ENCODE measurements at places on chromosomes 12 and 14.
A peak's percentile ranks its signal among the peaks of the same experiment; 100 is the strongest.

DNA sequence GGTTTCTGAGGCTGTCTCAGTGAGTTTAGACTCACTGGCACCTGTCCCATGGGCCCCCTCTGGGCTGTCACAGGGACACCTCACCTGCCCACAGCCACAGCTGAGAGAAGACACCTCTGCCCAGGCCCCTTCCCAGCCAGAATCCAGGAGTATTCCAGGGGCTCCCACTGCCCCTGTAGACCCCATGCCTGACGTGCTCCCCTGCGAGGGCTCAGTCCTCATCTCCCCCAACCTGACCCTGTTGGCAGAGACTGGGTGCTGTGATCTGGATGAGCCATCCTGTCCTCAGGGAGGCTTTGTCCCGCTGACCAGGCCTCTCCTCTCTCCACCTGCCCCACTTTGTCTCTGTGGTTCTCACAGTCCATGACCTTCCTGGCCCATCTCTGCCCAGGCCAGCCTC, 89.4 kb downstream of the DHRS2 start:
- no peak for DNase-seq

DNA sequence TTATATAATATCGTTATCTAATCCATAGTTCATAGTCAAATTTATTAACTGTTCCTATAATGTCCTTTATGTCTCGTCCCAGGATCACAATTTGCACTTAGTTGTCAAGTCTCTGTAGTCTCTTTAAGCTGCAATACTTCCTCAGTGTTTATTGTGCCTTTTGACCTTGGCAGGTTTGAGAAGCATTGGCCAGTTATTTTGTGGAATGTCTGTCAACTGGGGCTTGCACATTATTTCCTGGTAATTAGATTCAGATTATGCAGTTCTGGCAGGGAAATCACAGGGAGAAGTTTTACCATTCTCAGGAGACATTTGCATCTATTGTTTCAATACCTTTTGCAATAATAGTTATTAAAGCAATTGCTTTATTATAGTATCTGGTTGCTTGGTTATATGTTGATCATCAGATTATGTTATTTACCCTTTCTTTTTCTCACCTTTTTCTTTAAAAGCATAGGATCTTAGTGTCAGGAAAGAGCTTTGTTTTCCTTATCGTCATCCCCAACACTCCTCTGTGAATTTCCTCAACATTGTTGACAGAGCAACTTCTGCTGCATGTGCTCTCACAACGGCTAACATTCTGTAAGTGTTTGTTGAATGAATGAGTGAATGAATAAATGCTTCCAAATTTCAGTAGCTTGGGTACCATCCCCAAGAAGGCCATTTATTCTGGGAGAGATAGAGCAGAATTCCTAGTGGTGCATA, 3.7 kb upstream of the ART4 start:
- DNase-seq: no peak

GRCh38 chr14:36510874-36511273, 9.2 kb downstream of the NKX2-1 start:
- no peak for DNase-seq

DNA sequence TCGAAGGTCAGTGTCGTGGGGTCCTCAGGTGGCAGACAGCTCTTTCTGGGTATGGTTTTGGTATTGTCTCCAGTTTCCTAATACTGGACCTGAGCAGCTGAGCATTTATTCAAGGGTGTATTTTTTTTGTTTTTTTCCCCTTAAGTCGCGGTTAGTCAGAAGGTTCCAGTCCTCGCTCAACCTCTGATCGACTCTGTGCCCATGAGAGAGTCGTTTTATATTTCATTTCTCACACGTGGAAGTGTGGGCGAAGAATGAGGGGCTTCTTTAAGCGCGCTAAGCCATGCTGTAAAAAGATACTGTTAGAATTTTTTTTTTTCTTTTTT, 499 bp downstream of the MIPOL1 start:
- no peak for DNase-seq

DNA sequence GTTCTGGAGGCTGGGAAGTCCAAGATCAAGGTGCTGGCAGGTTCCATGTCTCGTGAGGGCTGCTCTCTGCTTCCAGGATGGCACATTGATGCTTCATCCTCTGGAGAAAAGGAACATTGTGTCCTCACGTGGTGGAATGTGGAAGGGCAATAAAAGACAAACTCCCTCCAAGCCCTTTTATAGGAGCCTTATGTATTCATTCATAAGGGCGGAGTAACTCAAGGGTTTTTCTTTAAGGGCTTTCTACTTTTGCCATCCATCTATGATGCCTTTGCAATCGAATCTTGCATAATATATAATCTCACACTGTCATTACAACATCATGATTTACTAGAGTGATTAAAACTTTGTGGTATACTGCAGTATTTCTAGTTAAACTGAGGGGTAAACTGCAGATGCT, 132.7 kb upstream of the DDHD1 start:
- no peak for DNase-seq

DNA sequence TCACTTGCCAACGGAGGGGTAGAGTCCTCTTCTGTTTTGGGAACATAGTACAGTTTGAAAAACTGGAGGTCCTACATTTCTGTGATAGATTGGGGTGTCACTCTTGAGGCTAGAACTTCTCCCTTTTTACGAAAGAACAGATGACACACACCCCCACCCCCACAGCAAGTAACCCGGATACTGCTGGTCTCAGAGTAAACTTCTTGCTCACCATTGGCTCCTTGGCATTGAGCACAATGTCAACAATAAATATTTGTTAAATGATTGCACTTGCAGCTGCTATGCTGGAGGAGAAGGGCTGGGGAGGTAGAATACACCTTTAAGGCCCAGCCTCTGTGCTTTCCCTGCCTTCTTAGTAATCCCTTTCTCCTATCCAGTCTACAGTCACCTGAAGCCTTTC, 149.8 kb downstream of the TGFB3 start:
- peak; percentile 46 for DNase-seq

DNA sequence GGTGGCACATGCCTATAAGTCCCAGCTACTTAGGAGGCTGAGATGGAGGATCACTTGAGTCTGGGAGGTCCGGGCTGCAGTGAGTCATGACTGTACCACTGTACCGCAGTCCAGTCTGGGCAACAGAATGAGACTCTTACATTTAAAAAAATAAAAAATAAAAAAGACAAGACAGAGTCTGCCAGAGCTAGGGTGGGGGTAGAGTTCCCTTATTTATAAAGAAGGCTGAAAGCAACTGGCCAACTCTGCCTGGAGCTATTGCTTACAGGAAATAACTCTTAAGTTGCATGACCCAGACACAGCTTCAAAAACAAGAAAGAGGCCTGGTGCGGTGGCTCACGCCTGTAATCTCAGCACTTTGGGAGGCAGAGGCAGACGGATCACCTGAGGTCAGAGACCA, 31.5 kb downstream of the NUMB start:
- DNase-seq: no peak

DNA sequence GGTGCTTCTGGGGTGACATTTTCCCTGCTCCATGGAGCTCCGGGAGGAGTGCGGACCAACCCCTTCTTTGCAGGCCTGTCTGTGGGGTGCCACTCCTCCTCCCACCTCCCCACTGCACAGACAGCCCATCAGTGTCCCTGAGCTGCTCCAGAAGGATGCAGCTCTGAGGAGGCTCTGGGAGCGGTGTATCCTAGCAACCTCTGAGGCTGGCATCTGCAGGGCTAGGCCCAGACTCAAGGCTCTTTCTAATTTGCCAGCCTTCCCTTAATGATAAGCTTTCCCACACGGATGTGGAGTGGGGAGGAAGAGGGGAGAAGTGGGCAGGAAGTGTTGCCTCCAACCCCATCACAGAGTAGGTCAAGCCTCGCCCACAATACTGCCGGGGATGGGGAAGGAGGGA, 59.7 kb downstream of the CALM1 start:
- DNase-seq: no peak

DNA sequence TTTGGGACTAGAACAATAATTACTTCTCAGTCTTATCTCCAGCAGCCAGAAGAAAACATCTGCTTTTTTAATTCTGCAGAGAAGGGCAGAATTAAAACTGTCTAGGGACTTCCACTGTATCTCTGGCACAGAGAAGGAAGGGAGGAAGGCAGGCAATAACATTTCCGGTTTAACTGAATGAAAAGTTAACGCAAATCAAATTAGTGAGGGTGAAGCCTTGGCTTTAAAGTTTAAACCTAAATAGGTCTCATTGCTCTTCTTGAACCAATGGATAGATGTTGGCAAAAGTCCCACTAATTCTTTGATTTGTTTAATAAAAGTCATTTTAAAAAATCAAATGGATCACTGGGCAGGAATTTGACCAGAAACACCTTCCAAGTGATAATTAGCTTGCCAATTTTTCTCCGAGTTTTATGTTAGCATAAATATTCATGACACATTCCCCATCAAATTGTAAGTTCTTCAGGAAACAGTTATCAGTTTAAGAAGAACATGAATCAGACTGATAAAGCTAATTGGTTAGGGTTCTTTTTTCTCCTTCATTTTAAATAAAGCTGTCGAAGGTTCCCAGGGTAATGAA, 181.9 kb downstream of the SLC15A5 start:
- no peak for DNase-seq

DNA sequence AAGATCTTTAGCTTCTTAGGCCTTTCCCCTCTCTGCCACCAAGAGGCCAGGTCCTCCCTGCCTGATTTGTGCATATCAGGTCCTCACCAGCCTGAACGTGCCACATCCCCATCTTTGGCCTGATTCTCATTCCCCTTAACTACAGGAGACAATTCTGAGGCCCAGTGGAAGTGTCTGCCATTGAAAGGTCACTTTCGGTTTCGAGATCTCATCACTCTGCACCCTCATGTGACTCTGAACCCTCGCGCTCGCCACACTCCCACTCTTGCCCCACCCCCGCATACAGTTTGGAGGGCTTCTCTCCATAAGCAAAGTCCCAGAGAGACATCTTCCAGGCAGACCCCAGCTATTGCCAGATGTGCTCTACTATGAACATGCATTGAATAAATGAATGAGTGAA, 189.0 kb downstream of the NTF3 start:
- DNase-seq: no peak

All from NCI-H1105 treated with DMSO at 0.1 percent for 48 hours (cell line).